Stimulated activated CD4-positive, alpha-beta T cell treated with anti-CD3 and anti-CD28 coated beads, Interleukin-1b, Interleukin-23, amount 100 ng/mL, for 1 hour (primary cell): ENCODE measurements at places on chromosomes 11 and 22.

- no peak for DNase-seq
Measured at GRCh38 chr11:118175031-118175992, 1.1 kb downstream of the SCN2B start.

GRCh38 chr11:46345131-46345597 is 2.1 kb upstream of the DGKZ start:
- no peak for DNase-seq

GRCh38 chr11:59187587-59187986 is 15.7 kb downstream of the DTX4 start:
- no peak for DNase-seq

DNA sequence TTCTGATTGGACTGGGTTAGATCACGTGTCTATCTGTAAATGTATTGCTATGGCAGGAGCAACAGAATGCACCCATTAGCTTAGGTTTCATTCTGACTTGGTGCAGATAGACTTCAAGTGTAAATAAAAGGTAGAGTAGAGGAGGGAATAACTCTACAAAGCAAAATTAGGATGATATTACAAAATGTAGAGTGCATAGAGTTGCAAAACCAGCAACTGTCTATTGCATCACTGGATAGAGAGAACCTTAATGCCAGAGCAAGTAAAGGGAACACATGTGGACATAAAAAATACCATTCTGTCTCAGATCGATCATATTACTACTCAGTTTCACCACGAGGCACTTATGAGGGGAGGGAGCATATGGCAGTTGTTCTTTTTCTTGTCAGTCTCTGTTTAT is 22.0 kb upstream of the CAT start:
- no peak for DNase-seq

GRCh38 chr22:45102896-45103420 is 60.8 kb upstream of the NUP50 start:
- no peak for DNase-seq

GRCh38 chr11:62236187-62236586 is 5.9 kb upstream of the SCGB1D2 start:
- no peak for DNase-seq

DNA sequence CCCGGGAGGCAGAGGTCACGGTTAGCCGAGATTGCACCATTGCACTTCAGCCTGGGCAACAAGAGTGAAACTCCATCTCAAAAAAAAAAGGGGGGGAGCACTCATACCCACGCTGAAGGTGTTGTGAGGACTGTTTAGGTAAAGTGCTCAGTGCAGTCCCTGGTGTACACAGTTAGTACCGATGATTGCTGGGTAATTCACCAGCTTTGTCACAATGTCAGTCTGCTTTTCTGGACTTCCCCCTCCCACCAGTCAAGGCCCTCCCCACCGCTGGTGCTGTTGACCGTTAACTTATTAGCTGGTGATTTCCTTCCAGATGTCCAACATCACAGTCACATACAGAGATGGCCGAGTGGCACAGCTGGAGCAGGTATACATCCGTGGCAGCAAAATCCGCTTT is 11.9 kb downstream of the SNRPD3 start:
- no peak for DNase-seq

- DNase-seq: no peak
Measured at GRCh38 chr11:75013051-75013450, 24.3 kb downstream of the NEU3 start.

DNA sequence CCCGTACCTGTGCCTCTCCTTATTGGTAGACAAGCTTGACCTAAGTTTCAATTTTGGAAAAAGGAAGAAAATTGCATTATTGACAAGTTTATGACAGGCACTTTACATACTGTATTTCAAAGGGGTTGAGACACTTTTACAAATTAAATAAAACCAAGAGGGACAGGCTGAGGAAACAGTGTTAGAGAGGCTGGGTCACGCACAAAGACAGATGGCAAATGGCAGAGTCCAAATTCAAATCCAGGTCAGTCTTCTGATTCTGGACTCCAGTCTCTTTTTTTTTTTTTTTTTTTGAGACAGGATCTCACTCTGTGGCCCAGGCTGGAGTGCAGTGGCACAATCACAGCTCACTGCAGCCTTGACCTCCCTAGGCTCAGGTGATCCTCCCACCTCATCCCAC is 10.1 kb downstream of the TRIM66 start:
- no peak for DNase-seq

DNA sequence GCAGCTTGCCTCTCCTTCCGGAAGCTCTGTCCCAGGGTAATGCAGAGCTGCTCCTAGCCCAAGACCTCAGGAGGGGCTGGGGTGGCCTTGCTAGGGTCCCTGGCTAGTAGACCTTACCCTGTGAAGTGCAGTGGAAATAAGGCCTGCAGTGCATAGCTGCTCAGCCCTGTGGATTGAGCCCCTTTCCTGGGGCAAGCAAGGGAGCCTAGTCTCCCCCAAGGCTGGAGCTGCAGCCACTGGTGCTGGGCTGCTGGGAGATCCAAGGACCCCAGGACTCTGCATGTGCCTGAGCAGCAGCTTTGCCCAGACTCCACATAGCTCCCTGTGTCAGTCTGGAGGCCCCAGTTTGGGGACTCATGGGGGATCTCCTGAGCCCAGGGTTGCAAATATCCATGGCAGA is 57.9 kb downstream of the FANCF start:
- DNase-seq: no peak

GRCh38 chr22:36589856-36590255 is 60.9 kb upstream of the EIF3D start:
- no peak for DNase-seq

GRCh38 chr11:105168457-105168856 is 28.9 kb upstream of the CARD18 start:
- DNase-seq: no peak

DNA sequence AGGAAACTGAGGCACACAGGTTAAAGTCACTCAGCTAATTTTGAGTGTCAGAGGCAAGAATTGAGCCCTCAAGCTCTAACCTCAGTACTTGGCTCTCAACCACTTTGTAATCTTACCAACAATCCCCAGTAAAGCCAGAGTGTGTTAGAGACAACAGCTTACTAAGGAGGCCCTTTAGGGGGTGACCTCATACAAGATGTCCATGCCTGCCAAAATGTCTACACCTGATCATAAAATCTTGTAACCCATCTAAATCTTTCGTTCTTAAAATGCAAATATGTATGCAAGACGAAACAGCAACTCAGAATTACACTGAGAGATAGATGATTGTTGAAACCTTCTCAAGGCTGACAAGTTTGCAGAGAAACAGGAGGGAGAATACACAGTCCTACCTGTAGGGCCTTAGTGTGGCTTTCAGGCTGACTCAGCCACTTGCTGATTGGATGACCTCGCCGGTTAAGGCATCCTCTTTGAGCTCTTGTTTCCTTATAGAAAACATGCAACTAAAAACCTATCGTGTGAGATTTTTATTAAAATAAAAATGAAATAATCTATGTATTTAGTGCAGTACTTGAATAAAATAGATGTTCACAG is 143.2 kb downstream of the OPCML start:
- DNase-seq: no peak

DNA sequence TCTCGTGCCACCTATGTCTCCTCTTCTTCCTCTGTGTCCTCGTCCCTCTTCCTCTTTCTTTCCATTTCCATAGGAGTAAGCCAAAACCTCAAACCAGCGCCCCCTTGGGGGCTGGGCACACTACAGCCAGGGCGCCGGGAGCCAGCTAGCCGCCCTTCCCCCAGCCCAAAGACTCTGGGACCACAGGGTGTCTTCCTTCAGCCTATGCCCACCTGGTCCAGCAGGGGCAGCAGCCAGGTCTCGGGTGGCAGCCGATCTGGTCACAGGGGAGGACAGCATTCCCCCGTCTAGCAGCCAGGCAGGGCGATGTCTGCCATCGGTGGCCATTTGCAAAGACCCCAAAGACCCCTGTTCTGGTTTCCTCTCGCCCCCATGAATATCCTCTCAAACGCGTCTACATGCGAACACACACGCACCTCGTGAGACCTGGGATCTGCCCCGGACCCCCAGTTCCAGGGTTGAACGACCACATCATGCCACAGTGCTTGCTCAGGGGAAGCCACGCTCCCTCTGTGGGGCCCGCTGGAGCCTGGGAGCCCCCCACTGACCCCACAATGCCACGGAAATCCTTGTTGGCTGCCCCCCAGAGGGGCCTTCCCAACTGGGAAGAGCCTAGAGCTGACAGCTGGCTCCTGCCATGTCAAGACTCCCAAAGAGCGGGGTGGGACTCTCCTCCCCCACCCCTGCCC is 546.0 kb upstream of the CCDC179 start:
- DNase-seq: no peak

DNA sequence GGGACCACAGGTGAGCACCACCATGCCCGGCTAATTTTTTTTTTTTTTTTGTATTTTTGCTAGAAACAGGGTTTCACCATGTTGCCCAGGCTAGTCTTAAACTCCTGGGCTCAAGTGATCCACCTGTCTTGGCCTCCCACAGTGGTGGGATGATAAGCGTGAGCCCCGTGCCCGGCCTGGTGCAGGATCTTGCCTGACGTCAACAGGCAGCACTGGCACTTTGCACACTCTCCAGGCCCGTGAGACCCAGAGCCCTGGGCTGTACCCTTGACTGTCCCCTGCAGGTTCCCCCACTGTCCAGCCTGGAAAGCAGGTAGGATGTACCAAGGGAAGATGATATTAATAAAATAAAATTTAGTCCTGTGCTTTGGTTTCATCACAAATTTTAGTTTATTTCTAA is 29.1 kb upstream of the PANX2 start:
- DNase-seq: no peak

DNA sequence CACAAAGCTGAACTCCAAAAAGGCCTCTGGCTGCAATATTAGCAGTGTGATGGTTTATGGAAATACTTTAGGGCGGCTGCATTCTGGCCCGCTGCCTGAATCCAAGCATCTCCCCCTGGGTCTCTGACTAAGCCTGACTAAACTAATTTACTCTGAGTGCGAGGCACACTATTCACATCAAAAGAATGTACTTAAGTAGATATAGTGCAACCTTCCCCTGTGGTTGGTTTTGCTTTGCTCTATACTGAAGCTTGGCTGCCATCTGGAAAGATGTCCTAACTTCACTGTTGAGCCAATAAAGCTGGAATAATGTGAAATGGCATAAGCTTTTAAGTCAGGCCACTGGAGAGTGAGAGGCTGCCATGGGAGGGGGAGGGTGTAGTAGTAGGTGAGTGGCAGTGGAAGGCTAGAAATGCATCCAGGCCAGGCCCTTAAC is 321.6 kb downstream of the AASDHPPT start:
- DNase-seq: no peak

DNA sequence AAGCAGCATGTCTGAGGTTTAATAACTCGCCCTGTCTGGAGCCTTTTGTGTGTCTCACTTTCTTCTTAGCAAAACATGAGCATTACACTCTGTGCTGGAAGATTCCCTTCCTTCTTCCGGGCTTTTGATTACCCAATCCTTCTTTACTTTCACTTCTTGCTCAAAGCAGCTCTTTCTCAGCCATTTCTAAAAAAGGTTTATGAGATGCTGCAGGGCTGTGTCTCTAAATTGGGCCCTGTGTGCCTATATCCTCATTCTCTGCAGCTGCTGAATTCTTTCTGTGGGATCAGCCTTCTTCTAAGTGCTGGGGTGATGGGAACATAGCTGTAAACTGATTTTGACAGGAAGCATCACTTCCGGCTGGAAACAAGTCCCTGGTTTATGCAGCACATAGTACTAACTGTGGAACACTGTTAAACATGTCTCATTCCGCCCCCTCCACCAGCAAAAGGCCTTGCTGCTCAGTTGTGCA is 71.8 kb downstream of the PIWIL4 start:
- no peak for DNase-seq

GRCh38 chr11:13487661-13488030 is 8.2 kb downstream of the PTH start:
- DNase-seq: no peak

DNA sequence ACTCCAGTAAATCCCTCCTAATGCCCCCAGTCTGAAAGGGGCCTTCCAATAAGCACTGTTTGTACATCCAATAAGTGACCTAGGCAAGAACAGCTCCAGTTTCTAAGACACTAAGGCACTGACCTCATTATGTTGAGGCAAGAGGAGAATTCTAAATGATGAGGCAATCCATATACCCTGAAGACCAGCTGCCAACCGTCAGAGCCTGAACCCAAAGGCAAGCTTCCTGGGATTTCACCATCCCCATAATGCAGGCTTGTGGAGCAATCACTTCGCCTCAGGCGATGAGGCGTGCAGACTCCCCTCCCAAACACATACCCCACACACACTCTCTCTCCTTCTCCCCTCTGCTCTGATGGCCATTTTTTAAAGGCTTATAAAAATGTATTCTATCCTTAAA is 49.5 kb downstream of the LGR4 start:
- DNase-seq: no peak

DNA sequence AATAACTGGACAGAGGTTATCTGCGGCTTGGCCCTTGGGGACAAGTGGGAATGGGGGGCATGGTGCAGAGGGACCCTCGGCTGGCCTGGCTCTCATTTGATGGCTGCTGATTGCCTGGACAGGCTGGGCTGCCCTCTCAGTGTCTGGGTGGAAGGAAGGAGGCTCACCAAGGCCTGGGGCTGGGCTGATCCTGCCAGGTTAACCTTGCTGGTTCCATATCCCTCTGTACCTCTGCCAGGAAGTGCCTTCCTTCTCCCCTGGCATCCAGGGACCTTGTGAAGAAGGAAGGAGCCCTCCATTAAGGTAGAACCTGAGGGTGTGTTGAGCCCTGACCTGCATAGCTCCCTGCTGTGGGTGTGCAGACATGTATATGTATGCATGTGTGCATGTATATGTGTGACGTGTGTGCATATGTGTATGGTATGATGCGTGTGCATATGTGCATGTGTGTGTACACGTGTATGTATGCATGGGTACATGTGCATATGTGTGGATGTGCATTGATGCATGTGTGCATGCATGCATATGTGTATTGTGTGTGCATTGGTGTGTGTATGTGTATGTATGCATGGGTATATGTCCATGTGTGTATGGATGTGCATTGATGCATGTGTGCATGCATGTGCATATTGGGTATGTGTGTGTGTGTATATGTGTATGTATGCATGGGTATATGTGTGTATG is 433.9 kb downstream of the TBC1D22A start:
- no peak for DNase-seq

DNA sequence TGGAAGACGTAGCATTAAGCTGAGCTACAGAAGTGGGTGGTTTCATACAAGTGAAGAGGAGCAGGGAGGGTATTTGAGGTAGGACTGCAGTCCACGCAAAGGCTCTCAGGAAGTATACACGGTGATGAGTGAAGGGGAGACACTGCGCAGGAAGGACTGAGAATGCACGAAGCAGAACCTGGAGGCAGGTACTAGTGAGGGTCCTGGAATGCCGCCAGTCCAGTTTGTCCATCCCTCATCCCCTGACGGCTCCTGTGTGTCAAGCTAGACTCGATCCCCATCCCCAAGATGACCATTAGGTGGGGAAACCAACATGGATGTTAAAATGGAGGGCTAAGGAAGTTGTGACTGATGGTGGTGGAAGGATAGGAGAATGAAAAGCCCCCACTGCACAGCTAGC is 23.8 kb downstream of the ART5 start:
- DNase-seq: no peak

DNA sequence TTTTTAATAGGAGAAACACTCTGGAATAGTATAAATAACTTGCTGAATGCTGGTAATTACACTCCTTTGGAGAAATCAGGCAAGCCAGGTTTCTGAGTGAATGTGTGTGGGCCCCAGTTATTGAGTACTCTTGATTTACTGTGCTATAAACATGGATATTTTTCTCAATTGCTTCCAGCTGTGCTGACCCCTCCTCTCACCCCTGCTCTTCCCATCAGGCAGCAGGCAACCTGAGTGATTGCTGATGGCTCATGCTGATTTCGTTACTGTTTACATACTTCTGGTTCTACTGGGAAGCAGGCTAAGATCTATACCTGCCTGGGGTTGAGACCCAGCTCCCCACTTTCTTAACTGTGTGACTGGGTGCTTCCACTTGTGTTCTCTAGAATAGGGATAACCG is 68.5 kb downstream of the DHCR7 start:
- no peak for DNase-seq

- DNase-seq: no peak
Measured at GRCh38 chr22:49291169-49291568, 536.5 kb downstream of the BRD1 start.
